ENCODE measurements at places on chromosomes 5 and 9.

DNA sequence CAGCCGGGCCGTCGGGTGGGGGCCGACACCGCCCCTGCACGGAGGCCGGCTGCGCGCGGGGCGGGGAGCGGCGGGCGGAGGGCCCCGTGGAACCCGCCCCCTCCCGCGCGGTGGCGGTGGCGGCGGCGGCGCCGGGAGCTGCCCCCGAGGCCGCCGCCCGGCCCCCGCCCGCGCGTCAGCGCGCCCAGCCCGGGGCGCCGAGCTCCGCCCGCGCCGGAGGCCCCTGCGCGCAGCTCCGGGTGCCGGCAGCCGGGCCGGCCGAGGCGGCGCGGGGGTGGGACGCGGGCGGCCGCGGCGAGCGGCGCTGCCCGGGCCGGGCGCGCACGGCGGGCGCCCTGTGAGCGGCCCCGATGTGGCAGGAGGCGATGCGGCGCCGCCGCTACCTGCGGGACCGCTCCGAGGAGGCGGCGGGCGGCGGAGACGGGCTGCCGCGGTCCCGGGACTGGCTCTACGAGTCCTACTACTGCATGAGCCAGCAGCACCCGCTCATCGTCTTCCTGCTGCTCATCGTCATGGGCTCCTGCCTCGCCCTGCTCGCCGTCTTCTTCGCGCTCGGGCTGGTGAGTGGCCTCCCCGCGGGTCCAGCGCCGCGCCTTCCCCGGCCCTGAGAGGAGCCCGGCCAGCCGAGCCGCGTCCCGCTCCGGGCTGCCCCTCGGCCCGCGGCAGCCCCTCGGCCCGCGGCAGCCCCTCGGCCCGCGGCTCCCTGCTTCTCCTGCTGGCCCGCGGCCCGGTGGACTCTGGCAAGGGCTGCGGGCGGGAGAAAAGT, at the start of gene ADCY2:
Gene ADCY2, plus strand, starts transcription at position 192 of the 766 bp plus-strand sequence. Its CDS starts 159 bp downstream, at position 351.
- no peak for DNase-seq

- no peak for DNase-seq
Measured at GRCh38 chr5:431711-432050, 11.3 kb upstream of the EXOC3 start.

DNA sequence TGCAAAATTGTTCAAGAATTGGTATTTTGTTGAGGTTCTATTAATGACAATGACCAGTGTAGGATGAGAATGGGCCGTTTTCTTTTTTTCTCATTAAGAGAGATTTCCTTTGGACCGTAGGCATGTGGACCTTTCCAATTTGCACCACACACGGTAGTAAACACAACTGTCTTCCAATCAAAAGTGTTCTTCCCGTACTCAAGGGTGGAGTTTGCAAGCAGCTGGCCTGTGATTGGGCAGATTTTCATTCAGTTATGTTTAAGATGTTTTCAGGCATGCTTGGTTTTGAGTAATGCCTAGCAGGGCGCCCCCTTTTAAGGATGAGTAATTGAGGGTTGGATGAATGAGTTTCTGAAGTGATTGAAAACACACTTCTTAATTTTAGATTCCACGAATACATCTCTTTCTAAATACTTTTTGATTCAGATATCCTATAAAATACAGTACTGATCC, 2.5 kb downstream of the KDM3B start:
- DNase-seq, result no peak

GRCh38 chr5:31433229-31433628, 98.7 kb downstream of the DROSHA start:
- no peak for DNase-seq

DNA sequence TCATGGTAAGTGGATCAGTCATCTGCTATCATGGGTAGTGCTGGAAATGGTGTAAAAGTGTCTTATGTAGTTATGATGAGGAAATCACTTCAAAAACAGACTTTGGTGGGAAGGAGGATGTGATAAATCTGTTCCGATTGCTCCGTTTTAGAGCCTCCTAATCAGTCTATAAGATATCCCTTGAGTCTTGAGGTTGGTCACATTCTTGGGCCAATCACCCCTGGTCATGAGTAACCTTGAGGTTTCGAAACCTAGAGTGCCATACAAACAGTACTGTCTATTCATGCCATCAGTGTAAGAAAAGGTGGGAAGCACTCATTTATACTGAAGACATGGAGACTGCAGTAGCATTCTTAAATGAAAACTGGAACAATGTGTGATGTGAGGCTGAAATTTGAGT, 45.8 kb downstream of the LRRTM2 start:
- DNase-seq, result no peak

- no peak for DNase-seq
Measured at GRCh38 chr9:26334706-26335105, 557.9 kb downstream of the CAAP1 start.

DNA sequence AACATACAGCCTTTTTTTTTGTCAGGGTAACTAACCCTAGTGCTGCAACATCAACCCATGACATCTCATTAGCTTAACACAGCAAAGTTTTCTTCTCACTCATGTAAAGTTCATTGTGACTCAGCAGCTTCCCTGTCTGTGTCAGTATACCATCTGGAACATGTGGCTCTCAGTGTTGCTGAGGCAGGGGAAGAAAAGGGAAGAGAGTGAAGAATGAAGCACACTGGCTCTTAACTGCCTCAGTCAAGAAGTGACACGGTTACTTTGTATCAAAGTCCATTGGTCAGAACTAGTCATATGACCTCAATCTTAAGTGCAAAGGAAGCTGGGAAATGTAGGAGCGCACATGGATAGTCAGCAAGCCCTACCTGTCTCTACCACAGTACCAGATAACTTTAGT, 185.0 kb upstream of the ELL2 start:
- no peak for DNase-seq

GRCh38 chr5:98767581-98767980, 5.9 kb upstream of the RGMB start:
- no peak for DNase-seq

- DNase-seq, result no peak
Measured at GRCh38 chr5:120152931-120153330, 311.2 kb upstream of the PRR16 start.

GRCh38 chr5:116572350-116573278, 2.0 kb downstream of the SEMA6A start:
- DNase-seq, result peak; percentile 64

DNA sequence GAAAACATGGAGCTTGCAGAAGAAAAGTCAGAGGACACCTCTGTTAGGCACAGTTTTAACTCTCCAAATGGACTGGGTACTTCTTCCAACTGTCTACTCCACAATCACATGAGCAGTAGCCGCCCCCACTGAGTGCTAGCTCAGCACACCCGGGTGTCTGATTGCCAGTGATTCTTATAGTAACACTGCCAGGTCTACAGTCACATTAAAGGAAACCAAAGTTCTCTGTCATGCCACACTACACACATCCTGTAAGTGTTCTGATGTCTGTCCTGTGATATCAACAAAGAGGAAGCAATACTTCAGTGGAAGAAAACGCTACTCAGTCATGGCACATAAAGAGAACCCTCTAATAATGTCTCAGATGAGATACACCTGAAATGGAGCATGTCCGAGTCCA, at the start of gene HAVCR2:
Gene HAVCR2, minus strand, starts transcription at position 69 of the 400 bp plus-strand sequence. Its CDS starts 61 bp downstream, at position 8.
- no peak for DNase-seq

- no peak for DNase-seq
Measured at GRCh38 chr5:6545770-6546690, 86.8 kb downstream of the NSUN2 start.
